Epithelial cell of proximal tubule (primary cell): ENCODE measurements at places on chromosomes 4 and X. TPM values are rescaled to one million over a fixed set of nuclear protein-coding genes. Genes with fewer than 3 reads are reported as not detected.

DNA sequence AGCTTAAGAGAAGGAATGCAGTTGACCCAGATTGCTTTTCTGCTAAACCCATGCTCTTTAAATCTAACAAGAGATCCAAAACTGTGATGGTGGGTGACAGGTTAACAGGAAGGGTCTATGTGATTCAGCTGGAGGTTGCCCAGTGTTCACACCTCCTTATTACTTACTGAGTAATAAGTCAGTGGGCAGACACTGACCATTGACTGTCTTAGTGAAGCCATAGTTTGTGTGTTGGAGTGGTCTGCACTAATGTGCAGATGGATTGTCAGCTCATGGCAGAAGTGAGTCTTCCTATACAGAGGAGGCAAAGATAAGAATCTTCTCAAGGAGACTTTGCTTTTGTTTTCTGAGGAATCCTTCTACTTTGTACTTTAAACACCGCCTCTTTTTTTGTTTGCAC, 15.2 kb upstream of the RUFY3 start:
- no peak for DNase-seq

- DNase-seq, result no peak
These were observed 22.8 kb upstream of the PDE6B start for GRCh38 chr4:602559-602942.

DNA sequence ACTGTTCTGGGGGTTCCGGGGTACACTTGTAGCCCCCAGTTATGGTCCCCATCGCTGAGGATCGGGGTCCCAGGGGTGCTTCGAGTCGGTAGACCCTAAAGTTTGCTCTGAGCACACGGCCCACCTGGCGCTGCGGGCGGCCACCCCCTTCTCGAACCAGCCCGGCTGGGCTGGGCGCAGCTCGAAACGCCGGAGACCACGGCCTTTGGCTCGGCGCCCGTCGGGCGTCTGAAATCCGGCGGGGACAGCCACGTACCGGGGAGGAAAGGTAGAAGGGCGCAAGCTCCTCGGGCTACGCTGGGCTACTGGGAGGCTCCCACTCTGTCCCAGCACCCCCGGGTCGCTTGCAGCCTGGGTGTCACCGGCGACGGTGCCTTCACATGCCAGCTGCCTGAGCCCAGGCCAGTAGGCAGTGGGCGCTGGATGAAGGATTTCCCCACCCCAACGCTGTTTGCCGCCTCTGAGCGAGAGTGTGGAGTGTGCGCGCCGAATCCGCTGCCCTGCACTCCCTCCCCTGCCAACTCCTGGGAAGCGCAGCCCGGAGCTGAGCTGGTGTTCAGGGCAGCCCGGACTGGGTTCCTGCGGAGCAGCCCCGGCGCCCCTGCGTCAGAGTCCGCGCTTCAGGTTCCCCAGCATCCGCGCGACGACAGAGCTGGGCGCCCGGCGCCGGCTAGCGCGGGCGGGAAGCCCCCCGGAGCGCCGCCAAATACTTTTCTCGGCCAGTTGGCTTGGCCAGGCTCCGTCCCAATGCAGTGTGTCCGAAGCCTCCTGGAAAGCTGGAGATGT, 637 bp downstream of the MAMLD1 start:
- no peak for DNase-seq

DNA sequence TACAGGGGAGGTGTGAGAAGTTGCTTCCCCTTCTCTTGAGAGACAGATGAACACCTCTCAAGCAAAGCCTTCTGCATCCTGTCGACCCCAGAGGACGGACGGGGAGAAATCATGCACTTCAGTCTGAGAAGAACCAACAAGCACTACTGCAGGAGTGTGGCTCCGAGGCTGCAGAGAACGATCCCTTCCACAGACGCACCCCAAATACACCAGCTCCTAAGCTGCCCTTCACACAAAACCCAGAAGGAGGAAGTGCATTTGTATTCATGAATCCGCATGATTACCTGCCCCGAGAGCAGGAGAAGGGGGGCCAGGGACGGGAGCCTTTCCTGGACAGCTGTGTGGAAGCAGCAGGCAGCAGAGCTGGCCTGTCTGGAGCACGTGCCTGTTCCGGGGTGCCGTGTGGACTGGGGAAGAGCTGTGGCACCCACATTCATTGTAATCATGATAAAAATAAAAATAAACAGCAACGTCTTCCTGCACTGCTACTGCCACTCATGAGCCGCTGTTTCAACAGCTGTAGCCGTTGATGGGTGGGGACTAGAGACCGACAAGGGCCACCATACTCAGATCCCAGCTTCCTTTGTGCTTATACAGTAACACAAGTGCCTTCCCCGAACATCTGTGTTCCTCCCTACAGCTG, 42.9 kb downstream of the ACSL1 start:
- no peak for DNase-seq

GRCh38 chr4:107125496-107125895, 89.4 kb upstream of the DKK2 start:
- no peak for DNase-seq

- no peak for DNase-seq
These were observed 442 bp upstream of the MCUB start for GRCh38 chr4:109559625-109559982.

- DNase-seq, result no peak
These were observed 2759.2 kb downstream of the ARAP2 start for GRCh38 chr4:33485111-33485510.

DNA sequence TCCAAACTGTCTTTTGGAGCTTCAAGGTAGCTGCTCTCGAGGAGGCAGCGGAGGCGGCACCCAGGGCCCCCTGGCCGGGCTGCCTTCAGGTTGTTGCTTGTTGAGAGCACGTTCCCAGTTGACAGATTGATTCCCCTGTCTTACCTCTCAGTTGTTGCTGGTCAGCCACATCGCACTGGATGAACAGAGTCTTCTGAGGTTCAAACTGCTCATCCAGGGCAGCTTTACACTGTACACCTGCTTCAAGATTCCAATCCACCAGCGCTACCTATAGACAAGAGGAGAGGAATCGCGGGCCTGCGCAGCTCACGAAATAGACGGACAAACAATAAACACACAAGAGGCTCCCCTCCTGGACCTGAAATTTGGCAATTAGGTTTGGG, 497 bp downstream of the HPGD start:
- DNase-seq, result no peak

DNA sequence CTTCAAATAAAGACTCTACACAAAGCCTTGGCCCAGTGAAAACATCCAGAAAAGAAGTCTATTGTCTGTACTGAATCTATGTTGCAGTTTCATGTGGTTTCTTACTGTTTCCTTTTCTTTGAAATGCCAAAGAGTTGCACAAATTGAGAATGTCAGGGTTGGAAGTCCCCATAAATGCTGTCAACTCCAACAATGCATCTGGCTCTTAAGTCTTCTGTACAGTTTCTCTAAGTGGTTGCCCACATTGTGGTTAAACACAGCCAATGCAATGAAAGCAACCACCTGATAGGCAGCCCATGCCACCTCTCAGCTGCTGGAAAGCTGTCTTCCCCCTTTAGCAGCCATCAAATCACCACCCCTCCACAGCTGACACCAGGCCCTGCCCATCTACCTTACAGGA, 67.2 kb upstream of the C1GALT1C1 start:
- DNase-seq, result no peak

- DNase-seq, result no peak
These were observed 140.4 kb downstream of the SLC10A7 start for GRCh38 chr4:146381263-146381872.

DNA sequence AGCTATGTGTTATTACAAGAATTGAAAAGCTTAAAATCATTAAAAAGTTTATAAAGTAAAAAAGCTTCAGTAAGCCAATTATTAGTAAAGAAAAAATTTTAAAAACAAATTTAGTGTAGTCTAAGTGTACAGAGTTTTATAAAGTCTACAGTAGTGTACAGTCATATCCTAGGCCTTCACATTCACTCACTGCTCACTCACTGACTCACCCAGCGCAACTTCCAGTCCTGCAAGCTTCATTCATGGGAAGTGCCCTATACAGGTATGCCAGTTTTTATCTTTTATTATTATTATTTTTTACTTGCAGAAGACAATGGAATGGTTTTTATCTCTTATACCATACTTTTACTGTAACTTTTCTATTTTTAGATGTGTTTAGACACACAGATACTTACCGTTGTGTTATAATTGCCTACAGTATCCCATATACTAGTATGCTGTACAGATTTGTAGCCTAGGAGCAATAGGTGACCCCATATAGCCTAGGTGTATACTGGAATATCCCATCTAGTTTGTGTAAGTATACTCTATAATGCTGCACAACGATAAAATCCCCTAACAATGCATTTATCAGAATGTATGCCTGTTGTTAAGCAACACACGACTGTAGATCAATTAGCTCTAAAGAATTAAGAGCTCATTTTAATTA, 230.7 kb downstream of the DCLK2 start:
- DNase-seq, result no peak

DNA sequence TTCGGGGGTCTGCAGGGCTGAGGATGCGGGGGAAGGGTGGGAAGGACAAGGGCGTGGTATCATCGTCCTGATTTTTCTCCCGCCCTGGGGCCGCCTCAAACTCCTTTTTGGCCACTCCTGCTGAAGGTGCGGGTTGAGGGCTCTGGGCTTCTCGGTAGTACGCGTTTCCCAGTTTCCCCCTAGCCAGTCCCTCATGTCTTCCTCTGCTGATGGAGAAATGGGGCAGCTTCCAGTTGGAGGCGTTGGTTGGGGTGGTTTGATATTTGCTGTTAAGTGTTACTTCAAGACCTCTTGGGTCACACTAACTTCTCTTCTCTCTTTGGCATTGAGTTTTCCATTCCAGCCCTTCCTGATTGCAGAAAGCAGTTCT, 482 bp downstream of the GSTCD start:
- DNase-seq, result no peak

FAM47B gene
- total RNA-seq, result not detected in 2 replicates

NUP62CL gene
- 3.5 and 14.8 TPM in 2 replicates for total RNA-seq

P2RY10 gene
- not detected in 2 replicates for total RNA-seq

SATL1 gene
- 0.07 TPM in 1 of 2 replicates, not detected in the other for total RNA-seq
